ENCODE measurements at places on chromosomes 7 and 10.
A peak's percentile ranks its signal among the peaks of the same experiment; 100 is the strongest.

GRCh38 chr7:47836080-47836479, 112.2 kb downstream of the PKD1L1 start:
- no peak for DNase-seq

GRCh38 chr7:30143748-30144251, 9.0 kb downstream of the MTURN start:
- no peak for DNase-seq

GRCh38 chr10:33653584-33654367, 319.3 kb upstream of the NRP1 start:
- peak; percentile 34 for DNase-seq

DNA sequence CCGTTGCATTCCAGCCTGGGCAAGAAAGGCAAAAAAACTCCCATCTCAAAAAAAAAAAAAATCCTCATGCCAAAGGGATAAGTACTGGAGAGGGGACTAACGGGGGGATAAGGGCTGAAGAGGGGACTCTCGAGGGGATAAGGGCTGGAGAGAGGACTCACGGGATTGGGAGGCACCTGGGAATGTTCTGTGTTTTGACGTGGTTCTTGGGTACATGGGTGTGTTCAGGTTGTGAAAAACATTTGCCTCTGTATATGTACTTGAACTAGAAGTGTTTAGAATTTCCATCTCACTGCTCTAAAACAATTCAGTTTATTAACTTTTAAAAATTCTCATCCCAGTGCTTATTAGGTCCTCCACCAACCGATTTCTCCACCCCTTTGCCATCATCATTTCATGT, 4.5 kb downstream of the FKBP6 start:
- no peak for DNase-seq

- DNase-seq = no peak
Measured at GRCh38 chr10:16310440-16310839, 126.4 kb upstream of the PTER start.

GRCh38 chr10:51124852-51125251, 50.6 kb downstream of the PRKG1 start:
- DNase-seq = no peak

DNA sequence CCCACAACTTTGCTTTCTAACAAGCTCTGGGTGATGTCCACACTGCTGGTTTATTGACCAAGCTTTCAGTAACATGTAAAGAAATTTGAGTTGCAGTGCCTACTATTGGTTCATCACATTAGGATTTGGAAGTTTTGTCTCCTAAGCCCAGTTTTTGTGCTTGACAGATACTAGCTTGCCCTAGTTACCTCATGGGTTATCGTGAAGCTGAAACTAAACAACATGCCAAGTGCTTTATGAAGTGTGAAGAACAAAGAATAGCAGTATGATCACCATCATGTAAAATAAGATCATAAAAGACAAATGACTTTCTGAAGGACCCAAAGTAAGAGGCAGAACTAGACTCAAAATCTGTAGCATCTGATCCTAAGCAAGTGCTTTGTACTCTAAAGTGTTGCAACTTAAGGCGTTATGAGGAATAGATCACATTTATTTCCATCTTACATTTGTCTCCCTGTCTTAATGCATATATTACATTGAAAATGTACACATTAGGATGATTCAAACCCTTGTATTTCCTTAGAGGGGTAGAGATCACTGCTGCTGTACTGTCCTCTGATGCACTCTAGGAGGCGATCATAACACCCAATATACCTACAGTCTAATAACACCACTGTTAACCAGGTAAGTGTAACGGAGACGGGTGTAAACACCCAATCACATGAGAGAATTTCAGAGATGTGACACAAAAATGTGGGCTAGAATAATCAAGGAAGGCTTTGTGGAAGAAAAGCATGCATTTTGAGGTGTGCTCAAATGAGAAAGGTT, 71.3 kb downstream of the NRCAM start:
- no peak for DNase-seq

DNA sequence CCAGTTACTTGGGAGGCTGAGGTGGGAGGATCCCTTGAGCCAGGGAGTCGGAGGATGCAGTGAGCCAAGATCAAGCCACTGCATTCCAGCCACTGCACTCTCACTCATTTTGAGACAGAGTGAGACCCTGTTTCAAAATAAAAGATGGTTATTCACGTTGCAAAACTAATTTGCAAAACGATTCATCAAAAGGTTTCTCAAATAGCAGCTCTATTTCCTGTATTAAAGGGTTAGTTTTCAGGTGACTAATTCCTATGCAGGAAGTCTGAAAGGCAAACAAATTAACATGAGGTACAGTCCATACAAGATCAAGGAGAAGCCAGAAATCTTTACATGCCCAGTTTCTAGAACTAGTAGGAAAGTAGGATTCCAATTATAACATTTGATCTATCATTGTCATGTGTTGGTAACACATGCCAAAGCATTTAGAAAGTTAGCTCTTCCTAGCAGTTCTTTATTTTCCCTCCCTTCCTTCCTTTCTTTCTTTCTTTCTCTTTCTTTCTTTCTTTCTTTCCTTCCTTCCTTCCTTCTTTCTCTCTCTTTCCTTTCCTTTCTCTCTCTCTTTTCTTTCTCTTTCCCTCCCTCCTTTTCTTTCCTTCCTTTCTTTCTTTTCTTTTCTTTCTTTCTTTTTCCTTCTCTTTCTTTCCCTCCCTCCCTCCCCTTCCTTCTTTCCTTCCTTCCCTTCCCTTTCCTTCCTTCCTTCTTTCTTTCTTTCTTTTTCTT, 49.3 kb downstream of the DENND2A start:
- DNase-seq = no peak

DNA sequence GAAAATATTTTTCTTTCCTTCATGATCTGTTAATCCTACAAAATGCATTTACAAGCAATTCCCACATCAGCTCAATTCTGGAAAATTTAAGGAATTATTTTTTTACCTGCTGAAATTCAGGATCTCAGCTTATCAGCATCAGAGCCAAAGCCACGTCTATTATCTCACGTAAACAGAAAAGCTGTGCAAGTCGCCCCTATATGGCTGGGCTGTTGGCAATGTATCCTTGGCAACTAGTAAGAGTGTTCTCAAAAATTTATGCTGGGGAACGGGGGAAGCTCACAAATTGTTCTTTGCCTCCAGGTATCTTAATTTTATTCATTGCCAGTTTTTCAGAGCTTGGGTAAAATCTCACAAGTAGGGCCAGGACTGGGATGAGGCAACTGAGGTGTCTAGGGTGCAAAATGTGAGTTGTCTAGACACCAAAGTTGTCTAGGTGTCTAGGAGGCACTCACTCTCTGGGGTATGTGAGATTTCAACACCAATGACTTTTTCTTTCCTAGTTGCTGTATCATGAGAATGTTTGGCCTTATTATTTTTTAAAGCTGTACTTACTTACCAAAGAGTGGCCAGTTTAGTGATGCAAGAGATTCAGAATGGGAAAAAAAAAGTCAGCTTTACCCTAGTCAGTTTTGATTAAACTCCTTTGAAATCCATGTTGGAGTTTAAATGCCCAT, 5.1 kb downstream of the GSTO2 start:
- no peak for DNase-seq

DNA sequence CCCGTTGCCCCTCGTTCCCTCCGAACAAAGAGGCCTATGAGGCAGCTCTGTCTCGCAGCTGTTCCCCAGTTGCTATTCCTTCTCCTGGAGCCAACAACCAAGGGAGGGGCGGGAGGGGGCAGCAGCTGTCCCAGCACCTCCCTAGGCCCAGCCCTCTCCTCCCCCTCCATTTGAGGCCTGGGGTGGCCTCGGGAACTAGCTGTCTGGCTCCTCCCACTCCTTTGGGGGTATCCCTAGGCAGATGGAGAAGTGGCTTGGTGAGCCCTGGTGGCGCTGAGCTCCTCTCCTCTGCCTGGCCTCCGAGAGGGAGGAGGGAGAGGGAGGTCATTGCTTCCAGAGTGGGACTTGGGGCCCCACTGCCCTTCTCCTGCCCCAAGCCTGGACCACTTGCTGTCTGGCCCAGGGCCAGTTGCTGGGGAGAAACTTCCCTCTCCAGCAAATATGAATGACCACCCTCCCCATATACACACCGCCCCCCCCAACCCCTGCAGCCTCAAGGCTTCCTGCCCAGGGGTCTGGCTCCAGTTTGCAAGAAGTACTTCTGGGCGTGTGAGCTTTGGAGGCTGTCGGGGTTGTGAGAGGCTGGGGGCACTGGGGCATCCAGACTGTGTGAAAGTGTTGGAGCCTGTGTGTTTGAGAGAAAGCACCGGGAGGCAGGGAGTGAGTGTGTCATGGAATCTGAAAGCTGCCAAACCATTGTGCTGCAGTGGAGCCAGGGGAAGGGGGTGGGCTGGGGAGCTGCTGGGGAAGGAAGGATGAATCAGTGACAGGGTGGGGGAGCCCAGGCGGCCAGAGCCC, 3.1 kb downstream of the FLNC start:
- no peak for DNase-seq

DNA sequence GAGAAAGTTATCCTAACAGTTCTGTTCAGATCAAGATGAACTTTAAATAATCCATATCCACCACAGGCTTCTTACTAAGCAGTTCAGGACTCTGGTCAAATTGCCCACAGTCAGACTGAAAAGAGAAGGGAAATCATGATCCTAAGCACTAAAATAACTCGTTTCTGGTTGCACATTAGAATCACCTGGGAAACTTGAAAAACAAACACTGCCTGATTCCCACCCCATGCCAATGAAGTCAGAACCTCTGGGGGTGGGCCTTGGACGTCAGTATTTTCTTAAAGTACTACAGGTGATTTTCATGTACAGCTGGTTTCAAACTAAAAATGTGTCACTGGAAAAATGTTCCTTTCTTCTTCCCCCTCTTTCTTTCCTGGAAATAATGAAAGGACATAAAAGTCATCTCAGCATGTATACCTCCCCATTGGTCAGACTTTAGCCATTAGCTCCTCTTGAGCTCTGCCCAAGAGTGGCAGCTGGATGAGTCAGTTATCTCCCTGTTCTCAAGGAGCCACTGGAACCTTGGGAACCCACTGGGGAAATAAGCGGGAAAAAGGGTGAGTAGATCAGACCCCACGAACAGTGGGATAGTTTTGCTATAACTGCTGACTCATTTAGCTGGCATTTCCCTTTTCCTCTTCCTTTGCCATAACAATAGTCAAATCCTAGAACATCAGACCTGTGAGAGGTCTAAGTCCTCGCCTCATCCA, 75.3 kb upstream of the IL6 start:
- no peak for DNase-seq

- no peak for DNase-seq
Measured at GRCh38 chr7:14092331-14092730, 102.9 kb upstream of the ETV1 start.

DNA sequence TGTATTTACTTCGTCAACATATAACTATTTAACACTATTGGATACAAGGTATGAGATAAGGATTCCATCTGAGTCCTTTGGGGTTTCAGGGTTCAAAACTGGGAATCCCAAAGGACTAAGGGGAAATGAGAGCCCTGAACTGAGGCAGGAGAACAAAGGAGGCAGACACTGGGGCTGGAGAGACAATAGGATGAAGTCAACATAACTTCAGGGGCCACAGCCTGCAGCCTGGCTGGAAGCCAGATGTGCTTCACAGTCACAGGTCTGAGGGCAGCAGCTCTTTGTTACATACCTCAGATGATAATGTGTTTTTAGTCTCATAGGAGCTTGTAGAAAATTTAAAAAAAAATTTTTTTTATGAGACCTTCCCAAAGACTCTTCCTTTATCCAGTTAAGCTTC, 73.3 kb downstream of the NRF1 start:
- DNase-seq = no peak

DNA sequence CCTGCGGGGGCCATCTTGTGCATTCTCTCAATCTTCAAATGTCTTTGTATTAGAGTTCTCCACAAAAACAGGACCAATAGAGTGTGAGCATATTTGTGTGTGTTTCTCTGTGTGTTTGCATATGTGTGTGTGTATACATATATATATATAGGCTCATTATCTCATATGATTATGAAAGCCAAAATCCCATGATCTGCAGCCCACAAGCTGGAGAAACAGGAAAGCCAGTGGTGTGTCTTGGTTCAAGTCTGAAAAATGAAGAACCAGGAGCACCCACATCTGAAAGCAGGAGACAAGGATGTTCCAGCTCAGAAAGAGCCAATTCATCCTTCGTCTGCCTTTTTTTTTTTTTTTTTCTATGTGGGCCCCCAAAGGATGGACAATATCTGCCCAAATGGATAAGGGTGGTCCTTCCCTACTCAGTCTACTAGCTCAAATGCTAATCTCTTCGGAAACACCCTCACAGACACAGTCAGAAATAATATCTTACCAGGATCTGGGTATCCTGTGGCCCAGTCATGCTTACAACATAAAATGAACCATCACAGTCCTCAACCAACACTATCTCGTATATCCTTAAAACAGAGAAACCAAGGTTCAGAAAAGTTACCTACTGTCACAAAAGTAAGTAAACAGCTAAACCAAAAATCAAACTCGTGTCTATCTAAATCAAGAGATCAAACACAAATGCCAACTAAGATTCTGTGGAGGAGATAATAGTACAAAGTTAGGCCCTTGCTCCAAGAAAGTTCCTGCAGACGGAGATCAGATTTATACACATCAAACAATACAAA, 141.9 kb downstream of the JMJD1C start:
- no peak for DNase-seq

- DNase-seq = no peak
Measured at GRCh38 chr7:82156893-82157292, 286.7 kb downstream of the CACNA2D1 start.

DNA sequence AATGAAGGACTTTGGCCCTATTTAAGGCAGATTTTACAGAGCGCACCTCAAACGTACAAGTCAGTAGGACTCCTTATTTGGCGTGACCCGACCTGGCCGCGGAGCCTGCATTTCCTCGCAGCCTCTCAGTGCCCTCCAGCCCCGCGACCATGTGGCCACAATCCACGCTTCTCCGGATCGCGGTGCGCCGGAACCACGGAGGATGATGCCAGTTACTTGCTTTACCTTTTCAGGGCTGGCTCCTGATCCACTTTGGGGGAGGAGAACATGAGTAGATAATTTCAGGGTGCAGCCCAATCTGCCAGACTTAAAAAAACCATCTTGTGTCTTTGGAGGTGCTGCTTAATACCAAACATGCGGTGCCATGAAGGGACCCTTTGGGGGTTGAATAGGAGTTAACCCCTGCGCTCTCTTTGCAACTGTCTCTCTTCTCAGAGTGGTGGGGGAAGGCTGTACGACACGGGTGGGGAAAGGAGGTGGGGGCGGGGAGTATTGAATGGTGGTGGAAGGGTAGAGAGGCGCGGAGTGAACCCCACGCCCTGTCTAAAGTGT, 1.5 kb downstream of the FRAT1 start:
- no peak for DNase-seq

DNA sequence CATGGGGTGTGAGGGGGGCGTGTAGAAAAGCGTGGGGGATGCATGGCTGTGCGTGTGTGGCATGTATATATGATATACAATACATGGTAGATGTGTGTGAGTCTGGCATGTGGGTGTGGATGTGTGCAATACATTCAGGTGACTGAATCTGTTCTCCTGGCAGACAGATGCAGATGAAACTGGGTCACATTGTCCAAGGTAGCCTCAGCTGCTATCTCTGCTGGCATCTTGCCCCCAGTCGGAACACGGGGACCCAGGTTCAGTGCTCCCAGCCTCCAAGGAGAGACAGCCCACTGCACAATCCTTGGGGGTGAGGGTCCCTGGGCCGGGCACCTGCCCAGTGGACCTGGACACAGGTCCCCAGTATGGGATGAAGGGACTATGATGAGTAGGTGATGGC, 12.4 kb upstream of the SRRM3 start:
- no peak for DNase-seq

DNA sequence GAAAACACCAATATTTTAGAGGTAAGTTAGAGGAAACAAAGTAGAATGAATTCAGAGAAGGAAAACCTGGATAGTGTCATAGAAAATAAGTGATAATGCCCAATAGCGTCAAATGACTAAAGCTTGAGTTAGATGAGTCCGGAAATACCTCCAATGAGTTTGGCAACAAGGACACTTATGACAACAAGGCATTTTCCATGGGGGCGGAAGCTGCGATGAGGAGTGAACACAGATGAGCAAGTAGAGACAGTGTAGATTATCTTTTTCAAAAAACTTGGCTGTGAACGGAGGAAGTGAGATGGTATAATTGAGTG, 383 bp upstream of the R3HCC1L start:
- DNase-seq = no peak
